BJ (cell line): ENCODE measurements at places on chromosomes 5 and 9.

GRCh38 chr5:135025730-135026644, 8.0 kb downstream of the PITX1 start:
- DNase-seq = no peak

GRCh38 chr5:150134198-150134588, 21.5 kb downstream of the PDGFRB start:
- no peak for DNase-seq

DNA sequence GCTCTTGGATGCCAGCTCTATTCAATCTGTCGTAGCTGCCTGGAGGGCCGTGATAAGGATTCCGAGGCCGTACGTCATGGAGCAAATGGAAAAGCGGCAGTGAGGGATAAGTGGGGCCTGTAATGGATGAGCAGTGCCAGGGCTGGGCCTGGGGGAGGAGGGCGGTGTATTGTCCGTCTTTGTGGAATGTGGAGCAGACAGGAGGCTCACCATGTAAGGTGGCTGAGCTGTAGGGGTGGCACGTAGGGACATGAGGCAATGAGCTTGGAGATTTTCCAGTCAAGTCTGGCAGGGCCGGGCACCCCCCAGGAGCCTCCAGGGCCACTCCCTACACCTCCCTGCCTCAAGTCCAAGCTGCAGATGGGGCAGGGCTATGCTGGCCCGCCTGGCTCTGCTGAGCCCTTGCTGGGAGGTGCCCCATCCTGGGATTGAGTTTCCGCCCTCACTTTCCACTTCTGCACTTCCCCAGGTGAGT, 29.2 kb downstream of the NCS1 start:
- no peak for DNase-seq

DNA sequence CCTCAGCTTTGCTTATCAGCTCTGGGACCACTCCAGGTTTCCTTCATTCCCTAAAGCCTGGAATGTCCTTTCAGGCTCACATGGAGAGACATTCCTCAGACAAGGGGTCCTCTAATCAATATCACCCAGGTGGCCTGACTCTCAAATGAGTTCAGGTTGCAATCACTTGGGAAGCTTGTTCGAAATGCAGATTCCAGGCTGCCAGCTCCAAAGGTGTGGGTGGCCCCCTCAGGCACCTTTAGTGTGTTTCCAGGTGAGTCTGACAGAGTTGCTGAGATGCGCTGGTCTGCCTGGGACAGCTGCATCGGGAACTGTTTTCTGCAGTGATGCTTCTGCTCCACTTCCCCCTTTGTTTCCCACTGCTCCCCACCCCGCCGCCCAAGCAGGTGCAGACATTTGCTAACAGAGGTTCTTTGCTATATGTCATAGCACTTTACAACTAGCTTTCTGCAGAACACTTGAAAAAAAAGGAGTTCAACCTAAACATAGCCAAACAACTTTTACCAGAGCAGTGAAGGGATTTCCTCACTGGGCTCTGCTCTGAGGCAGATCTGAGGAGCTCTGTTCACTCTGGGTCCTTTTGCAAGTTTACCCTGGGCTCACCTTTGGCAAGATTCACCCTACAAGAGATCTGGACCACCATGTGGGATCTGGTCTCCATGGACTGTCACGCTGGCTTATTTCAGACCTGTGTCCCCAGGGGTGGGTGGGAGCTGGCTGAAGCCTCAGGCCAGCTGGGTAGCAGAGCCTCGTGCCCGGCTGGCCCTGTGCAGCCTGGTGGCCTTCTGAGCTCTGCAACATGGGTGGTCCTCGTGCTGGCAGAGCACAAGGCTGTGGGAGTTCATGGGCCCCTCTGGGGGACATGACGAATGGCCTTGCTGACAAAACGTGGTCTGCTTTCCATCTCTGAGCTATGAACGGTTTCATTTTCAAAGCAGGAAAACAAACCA, 539.6 kb downstream of the CCDC171 start:
- no peak for DNase-seq

DNA sequence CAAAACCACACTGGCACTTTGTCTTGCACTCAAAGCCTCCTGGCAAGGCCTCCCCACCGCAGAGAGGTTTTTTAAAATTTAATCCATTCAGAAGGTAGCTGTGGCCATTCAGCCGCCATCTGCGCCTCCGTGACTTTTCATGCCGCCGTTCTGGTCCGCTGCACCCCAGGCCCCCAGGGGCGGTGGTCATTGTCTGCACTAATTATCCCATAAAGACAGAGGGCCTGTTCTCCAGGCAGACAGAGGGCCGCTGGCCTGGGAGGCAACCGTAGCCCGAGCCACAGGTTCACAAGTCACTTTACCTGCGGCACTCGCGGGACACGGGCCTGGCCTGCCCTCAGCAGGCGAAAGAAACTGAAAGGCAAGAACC, 49.4 kb downstream of the EXD3 start:
- no peak for DNase-seq

GRCh38 chr5:14351845-14352712, 208.9 kb downstream of the TRIO start:
- DNase-seq = peak; percentile 9

GRCh38 chr5:72530196-72530595, 23.0 kb upstream of the ZNF366 start:
- no peak for DNase-seq

DNA sequence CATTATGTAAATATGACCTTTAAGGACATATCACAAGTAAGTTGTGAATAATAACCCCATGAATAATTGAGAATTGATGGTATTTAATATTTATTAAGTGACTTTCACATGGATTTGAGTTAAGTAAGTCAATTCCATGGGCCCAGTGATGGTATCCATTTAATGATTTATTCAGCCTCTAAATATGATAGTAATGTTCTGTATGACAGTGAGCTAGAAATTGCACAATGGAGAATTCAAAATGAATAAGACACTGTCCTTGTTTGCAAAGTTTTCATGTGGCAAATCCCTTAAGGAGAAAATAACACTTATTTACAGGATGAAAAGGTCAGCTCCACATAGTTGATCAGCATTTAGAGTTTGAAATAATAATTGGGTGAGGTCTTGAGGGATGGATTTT, 160.7 kb downstream of the PDE4D start:
- DNase-seq = no peak

DNA sequence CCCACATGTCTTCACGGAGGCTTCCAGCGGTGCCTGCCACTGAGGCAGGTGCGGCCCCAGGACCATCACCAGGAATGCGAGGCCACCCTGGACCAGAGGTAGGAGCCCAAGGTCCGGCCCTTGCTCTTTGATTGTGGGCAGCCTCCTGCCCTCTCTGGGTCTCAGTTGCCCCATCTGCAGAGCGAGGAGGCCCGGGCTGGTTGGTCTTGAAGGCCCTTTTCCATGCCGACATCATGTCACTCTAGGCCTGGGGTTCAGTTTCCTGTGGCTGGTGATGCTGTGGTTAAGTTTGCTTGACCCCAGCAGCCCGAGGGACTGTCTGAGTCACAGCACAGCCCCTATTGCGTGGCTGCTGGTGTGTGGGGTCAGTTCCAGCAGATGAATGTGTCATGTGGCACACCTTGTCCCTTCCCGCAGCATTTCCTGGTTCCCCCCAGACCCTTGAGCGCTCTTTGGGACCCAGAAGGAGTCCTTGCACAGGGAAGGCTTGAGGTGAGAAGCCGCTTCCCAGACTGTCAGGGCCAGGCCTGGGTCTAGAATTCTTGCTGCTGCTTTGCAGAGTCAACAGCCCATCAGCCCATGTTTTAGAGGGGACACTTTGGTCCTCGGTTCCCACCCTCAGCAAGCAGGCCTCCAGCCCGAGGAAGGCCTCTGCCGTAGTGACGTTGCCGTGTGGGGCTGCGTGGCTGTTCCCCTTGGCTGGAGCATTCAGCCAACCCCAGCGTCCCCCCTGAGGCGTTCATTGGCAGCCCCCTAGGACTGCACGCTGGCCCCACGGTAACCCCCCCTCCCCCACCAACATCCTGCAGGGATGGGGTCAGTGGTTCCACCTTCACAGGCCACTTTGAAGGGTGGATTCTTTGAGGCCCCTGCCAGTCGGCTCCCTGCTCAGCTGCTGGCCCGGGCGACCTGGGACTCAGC, 31.0 kb upstream of the HMCN2 start:
- no peak for DNase-seq

DNA sequence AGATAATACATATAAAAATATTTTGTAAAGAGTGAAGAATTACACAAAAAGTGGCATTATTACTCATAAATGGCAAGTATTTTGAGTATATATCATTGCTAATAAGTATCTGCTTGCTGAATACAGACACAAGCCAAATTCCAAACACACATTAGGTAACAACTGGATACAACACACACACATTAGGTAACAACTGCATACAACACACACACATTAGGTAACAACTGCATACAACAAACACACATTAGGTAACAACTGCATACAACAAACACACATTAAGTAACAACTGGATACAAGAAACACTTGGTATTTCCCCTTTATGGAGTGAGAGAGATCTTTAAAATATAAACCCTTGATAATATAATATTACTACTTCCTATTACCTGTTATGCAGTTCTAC, 13.2 kb downstream of the LRRC14B start:
- no peak for DNase-seq

- no peak for DNase-seq
Observed at GRCh38 chr5:148386041-148386440, 2.3 kb downstream of the FBXO38 start.

DNA sequence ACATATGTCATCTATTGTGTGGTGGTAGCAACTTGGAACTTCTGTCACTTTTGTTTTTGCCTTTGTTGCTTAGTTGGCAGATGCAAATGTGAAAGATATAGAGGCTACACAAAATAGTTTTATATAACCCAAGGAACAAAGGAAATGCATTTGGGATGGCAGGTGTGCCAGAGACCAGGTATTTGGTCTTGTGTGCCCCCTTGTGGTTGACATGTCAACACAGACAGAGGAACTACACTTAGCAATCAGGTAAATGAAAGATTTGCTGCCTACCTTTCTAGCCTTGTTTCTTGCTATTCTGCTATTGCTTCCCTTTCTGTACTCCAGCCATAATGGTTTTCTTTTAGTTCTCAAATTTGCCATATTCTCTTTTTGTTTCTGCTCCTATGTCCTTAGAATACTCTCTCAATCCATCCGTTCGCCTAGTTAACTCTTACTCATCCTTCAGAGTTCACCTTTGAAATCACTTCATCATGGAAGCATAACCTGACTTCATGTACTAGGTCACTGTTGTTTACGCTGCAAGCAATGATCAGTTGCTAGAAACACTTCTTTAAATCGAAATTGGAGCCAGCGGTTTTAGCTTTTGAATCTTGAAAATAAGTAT, 119.5 kb downstream of the TRPM3 start:
- no peak for DNase-seq

GRCh38 chr9:88998911-88999310, 7.6 kb downstream of the S1PR3 start:
- DNase-seq = no peak

DNA sequence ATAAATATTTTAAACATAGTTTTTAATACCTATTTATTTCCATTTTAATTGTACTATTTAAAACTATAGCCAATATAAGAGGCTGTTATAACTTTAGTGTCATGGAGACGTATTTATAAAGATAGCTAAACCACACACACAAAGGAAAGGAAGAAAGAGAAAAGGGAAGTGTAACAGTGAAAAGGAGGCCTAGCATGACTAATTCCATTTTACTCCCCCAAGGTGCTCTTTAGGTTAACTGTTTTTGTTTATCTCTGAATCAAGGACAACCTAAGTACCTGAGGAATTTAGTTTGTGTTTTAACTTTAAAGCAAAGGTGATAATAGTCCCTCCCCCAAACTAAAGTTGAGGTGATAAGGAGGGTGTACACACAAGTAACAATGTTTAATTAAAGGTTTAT, 1188.9 kb upstream of the C9orf72 start:
- no peak for DNase-seq

GRCh38 chr9:128523199-128523925, 18.8 kb downstream of the GLE1 start:
- DNase-seq = no peak

- no peak for DNase-seq
Observed at GRCh38 chr5:5344051-5344571, 78.4 kb upstream of the ICE1 start.

GRCh38 chr9:16921855-16922254, 51.4 kb upstream of the BNC2 start:
- DNase-seq = no peak

DNA sequence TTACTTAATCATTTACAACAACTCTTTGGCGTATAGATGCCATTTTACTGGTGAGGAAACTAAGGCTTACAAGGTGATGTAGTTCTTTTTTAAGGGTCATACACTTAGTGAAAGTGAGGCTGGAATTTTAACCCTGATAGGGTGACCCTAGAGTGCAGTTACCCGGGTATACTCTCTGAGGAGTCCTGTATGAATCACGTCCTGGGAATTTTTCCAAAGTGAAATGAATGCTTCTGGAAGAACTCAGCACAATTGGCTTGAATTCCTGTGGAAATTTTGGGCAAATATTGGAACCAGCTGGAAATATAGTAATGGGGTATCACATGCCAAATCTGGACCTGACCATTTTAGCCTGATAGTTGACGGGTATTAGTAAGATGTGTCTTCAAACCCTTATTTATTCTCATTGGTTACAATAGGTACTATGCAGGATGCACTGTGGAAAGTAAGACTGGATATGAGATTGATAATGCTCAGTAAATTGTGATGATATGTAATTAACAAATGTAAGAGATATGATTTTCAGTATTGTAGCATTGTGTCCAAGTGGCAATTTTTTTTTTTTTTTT, 14.8 kb downstream of the SUB1 start:
- peak; percentile 65 for DNase-seq

GRCh38 chr5:150623152-150623877, 17.1 kb upstream of the SYNPO start:
- no peak for DNase-seq

- no peak for DNase-seq
Observed at GRCh38 chr5:28254846-28255245, 1216.5 kb upstream of the CDH9 start.

DNA sequence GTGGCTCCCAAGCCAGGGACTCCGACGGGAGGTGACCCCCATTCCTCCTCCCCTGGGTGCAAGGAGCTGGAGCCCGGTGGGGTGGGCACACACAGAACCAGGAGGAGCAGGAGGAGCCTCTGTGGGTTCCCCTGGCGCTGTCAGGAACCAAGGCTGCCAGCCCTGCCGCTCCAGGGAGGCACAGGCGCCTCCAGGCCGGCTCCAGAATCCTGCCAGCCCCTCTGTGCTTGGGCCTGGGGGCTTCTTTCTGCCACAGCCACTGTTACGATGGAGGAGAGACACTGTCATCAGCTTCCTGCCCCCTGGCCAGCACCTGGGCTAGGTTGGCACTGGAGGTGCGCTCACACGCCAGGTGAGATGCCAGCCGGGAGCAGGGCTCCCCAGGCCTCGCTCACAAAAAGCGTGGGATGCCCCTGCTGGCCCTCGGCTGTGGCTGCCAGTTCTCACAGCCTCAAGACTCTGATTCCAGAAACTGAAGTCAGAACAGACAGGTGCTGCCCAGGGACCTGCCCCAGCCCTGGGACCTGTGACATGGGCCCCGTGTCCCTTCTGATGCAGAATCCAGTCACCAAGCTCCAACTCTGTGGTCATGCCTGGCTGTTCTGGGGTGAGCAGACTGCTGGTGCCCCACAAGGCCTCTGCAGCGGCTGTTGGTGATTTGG, 37.4 kb upstream of the UBAC1 start:
- DNase-seq = no peak
